ENCODE measurements at places on chromosomes 11 and 22. TPM values are rescaled to one million over a fixed set of nuclear protein-coding genes. Genes with fewer than 3 reads are reported as not detected.

GRCh38 chr22:32627091-32627490 is 152.5 kb downstream of the FBXO7 start:
- no peak for DNase-seq

DNA sequence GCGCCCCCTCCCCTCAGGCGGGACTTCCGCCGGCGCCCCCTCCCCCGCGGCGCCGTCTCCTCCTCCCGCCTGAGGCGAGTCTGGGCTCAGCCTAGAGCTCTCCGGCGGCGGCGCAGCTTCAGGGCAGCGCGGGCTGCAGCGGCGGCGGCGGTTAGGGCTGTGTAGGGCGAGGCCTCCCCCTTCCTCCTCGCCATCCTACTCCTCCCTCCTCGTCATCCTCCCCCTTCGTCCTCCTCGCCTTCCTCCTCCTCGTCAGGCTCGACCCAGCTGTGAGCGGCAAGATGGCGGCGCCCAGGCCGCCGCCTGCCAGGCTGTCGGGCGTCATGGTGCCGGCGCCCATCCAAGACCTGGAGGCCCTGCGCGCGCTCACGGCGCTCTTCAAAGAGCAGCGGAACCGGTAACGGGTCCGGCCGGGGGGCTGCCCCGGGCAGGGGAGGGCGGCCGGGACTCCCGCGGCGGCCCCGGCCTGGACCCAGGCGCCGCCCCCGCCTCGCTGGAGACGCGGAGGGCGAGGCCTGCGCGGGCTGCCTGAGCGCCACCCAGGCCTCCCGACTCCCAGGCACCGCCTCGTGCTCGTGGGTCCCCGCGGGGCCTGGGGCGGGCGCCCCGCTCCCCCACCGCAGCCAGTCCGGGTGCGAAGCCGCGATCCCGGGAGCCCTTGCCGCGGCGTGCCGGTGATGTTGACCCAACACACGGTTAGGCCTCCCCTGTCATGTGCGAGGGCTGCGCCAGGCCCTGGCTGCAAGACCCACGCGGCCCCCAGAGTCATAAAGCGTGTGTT is at the start of gene ATXN10:
Gene ATXN10, plus strand, starts transcription at position 52 of the 781 bp plus-strand sequence. Its CDS starts 230 bp downstream, at position 282.
- peak; percentile 78 for DNase-seq

DNA sequence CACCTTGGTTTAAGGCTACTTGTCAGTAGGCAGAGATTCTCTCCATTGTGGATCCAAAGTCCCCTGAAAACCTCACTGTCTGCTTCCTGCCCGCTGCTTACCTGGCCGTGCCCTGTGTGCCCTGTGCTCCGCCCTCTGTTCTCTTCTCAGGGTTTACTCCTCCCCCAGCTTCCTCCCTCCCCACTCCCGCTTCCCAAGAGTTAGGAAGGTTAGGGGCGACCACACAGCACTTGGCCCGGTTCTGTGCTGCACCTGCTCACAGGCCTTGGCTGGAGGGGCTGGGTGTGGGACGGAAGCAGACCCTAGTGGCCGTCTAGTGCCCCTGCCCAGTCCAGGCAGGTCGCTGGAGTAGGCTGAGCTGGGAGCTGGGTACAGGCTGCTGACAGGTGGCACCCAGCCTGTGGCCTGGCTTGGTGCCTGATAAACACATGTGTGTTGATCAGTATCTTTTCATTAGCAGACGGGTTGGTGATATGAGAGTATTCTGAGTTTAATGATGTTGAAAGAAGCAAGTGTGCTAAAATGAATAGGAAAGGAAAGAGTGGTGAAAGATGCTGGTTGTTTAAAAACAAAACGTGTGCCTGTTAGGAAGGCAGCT is 40.5 kb downstream of the GRAMD4 start:
- peak; percentile 44 for DNase-seq

Gene LAYN
- 0.67 TPM for total RNA-seq

DNA sequence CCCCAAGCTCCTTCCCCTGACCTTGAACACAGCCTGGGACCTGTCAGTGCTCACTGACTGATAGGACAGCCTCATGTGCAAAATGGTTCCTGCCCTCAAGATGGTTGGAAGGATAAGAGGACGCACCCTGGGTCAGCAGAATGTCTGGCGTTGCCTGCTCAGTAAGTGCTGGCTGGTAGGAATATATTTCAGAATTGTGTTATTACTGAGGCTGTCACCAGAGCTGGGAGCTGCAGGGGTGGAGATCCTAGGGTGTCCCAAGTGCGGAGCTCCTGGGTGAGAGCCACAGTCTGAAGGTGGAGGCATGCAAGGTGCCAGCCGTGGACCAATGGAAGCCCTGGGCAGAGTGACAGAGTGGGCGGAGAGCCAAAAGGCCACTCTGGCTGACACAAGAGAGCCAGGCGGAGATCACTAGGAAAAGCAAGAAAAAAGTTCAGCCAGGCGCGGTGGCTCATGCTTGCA is 1.0 kb upstream of the SEC14L4 start:
- DNase-seq = no peak

Gene APOL6
- 5.0 TPM for total RNA-seq

Gene FAM180B
- total RNA-seq = 0.16 TPM

GRCh38 chr11:63961608-63962412 is 12.6 kb upstream of the COX8A start:
- DNase-seq = peak; percentile 98

DNA sequence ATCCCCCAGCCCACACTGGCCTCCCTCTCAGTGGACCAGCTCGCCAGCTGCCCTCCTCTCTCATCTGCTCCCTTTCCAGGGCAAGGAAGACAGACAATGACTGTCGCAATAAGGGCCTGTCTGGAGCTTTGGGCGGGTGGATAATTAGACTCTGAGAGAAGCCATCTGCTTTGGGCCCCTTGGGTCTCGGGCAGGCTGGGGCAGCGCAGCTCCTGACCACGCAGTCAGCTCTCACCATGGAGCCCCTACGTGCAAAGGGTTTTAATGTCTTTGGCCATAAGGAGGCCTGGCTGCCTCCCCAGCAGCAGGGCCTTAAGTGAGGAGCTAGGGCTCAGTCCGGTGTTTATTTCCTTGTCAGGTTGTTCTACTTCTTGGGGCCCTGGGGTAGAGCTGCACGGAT is 153.9 kb downstream of the CHST1 start:
- DNase-seq = no peak

GRCh38 chr22:45136594-45136993 is 27.1 kb upstream of the NUP50 start:
- DNase-seq = no peak

GRCh38 chr11:109088086-109088485 is 333.9 kb upstream of the C11orf87 start:
- DNase-seq = no peak

DNA sequence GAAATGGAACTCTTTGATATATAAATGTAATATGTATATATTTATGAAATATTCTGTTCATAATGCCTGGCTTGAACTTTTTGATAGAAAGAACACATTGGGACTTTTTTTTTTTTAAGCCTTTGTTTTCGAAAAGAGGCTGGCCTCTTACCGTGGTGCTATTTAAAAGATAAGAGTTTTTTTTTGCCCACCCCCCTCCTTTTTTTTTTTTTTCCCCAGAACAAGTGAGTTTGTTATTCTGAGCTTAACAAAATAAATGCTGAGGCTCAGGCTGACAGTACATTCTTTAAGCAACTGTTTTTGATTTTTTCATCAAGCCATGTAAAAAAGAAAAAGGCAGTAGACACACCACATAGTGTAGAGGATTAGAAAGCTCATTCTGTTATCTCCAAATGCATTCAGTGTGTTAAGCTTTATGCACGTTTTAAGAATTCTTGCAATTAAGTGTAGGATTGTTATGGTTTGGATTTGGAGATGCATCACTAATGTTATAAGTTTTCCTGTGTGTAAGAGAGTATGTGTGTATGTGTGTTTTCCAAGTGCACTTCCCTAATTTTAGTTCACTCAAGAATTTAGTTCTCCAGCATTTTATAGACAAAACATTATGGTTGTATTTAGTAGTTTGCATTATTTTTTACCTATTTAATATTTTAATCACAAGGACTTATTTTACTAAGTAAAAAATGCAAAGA is 12.0 kb downstream of the PDHX start:
- DNase-seq = no peak

DNA sequence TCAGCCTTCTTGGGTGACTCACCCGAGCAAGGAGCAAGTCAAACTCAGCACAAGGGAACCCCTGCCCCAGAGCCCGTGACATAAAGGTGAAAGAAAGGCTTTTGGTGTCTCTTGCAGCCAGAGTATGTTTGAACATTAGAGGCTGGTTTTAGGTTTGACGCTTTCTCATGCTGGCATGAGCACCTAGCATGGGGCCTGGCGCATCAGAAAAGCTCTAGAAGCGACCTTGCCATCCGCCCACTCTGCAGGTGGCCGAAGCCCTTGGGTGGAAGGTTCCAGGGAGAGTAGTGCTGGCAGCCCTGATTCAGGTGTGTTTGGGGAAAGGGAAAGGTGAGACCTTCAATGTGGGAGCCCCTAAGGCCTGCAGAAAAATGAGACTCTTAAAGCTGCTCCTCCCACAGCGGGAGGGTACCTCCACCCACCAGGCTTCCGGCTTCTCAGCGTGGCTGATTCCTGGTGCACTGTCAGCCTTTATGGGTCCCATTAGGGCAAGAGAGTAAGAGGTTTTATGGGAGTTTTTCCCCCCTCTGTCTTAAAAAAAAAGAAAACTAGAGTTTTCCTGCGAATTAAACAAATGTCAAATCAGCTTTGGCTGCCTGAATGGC is 88.4 kb downstream of the GRIK4 start:
- DNase-seq = no peak

DNA sequence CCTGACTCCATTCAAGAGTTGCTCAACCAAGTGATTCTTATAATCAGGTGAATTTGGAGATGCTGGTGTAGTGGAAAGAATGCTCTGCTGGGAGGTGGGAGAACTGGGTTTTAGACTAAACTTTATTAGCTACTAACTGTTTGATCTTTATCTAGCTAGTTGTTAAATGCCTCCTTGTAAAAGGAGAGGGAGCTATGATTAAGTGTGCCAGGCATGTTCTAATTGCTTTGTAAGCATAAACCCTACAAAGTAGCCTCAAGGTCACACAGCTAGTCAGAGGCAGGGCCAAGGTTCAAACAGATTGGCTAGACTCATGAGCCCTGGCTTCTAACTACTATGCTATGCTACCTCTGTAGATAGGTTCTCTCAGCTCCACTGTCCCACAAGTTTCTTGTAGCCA is 105.5 kb downstream of the NXPE2 start:
- DNase-seq = no peak

Gene SLC25A18
- total RNA-seq = 0.67 TPM

Gene DNAJB13
- total RNA-seq = not detected

Gene MRGPRX4
- total RNA-seq = not detected

DNA sequence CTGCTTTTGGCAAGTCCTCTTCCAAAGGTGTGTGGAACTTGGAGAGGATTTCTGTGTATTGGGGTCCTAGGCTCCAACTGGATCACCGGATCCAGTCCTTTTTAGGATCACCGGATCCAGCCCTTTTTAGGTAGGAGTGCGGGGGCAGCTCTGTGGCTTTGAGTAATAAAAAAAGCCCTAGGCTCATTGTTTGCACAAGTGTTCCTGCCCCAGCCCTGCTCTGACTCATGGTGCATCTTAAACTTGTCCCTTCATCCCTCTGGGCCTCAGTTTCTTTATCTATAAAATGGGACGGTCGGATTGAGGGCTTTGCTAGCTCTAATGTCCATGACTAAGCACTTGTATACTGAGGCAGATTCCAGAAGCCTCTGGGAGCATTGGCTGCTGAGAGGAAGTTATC is 22.7 kb upstream of the CD44 start:
- no peak for DNase-seq

Gene OR51B4
- total RNA-seq = not detected

DNA sequence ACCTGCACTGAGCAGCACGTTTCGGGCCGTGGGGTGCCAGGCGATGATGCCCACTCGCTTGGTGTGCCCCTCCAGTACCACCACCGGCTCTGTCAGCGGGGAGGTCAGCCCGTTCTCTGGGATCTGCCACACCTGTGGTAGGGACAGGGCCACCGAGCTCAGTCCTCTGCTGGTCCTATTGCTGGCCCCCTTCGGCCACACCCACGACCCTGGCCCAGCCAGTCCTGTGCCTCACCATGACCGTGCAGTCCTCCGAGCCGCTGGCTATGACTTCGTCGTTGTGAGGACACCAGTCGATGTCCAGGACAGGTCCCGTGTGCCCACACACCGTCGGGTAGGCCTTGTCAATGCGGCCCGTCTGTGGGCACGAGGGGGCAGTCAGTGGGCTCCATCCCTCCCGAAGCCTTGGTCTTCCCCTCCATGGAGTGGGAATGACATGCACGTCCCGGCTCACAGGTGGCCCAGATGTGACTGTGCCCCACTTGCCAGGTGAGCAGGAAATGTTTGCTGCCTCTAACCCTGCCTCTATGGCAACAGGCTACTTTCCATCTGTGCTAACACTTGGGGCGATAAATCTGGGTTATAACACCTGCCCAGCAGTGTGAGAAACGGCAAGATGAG is 1.4 kb downstream of the CORO1B start:
- no peak for DNase-seq

Gene PNPLA3
- total RNA-seq = 1.9 TPM

Gene CSNK2A3
- total RNA-seq = 3.3 TPM

Gene WEE1
- 102 TPM for total RNA-seq

DNA sequence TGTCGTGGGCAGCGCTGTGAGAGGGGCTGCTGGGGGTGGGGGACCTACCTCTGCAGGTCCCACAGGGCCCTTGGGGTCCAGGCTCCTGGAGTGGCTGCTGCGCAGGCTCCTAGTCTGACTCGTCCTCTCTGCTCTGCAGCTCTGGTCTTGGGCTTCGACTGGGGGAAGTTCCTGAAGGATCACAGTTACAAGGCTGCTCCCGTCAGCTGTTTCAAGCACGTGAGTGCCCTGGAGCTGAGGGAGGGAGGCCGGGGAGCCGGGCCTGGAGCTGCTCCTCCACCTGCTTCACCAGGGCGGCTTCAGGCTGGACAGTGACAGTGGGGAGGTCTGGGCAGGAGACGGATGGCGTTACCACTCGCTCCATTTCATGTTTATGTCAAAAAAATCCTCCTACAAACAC is 11.9 kb downstream of the L3MBTL2 start:
- DNase-seq = peak; percentile 84

DNA sequence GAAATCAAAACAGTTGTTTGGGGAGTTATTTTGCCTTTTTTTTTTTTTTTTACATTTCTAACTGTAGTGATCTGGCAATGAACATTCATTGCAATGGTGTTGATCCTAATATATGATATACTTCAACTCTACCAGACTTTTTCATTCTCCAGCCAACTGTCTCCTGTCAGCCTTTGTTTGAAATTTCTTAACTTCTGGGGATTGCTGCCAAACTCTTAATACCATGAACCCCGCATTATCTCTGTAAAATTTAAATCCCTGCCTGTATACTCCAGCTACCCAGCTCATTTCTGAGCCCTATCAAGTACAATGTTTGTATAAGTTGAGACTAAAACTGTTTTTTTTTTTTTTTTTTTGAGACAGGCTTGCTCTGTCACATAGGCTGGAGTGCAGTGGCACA is 280.7 kb downstream of the TTC28 start:
- DNase-seq = peak; percentile 7

Gene HSPA8
- 2,768 TPM for total RNA-seq

Gene DERL3
- not detected for total RNA-seq

Gene DEFB131B
- not detected for total RNA-seq

Gene MISFA
- total RNA-seq = 2.1 TPM

DNA sequence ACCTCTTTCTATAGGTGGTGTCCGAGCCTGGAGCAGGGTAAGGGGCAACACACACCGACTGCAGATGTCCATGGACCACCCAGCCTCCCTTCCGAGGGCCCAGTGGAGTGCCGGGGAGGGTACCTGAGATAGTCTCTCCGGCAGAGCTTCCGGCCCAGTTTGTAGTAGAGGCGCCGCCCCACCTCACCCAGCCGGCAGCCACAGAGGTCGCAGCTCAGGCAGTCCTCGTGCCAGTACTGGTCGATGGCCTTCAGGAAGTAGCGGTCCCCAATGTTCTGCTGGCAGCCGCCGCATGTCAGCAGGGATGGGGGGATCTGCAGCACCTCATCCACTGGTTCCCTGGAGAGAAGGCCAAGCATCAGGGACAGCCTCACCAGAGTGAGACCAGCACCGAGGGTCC is 27.4 kb downstream of the LMO2 start:
- no peak for DNase-seq

GRCh38 chr11:117489999-117490679 is 162.5 kb downstream of the CEP164 start:
- DNase-seq = no peak

All from SJCRH30 (cell line).